ENCODE measurements at places on chromosomes 2 and 18.

- no peak for DNase-seq
Observed at GRCh38 chr2:39411181-39411944, 25.7 kb downstream of the MAP4K3 start.

- no peak for DNase-seq
Observed at GRCh38 chr2:124534028-124534427, 508.9 kb downstream of the CNTNAP5 start.

DNA sequence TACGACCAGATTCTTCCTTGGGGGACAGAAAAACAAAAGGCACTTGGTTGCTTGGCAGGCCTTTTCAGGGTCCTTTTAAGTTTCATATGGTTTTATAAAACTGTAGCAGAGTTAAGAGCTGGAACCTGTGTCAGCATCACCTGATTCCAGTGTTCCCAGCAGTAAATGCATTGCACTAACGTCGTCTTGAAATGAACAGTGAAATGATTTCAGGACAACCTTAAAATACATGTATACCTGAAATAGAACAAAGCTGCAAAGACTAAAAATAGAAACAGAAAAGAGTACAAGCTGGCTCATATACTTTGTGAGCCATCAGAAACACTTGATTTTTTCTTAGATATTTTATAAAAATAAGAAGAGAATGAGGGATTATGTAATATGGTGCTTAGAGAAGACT, 51.9 kb downstream of the ACSL3 start:
- no peak for DNase-seq

- no peak for DNase-seq
Observed at GRCh38 chr2:127146071-127146725, 39.2 kb upstream of the BIN1 start.

DNA sequence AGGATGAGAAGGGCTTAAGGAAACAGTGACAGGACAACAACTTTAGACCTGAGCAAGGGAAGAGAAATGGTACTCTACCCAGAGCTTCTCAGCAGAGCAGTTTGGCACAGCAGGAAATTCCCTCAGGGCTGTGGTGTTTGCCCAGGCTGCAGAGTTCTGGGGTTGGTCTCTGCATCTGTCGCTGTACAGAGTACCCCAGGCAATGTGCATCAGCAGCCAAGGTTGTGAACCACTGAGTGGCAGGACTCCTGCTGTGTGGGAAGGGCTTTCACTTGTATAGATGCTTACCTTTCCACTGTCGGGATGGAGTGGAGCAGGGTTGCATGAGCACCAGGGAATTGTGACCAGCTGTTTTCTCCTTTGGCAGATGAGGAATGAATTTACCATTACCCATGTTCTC, 21.2 kb downstream of the STAMBP start:
- no peak for DNase-seq

- DNase-seq, result peak; percentile 42
Observed at GRCh38 chr2:43221124-43221762, 5.2 kb downstream of the ZFP36L2 start.

- no peak for DNase-seq
Observed at GRCh38 chr2:75431276-75431675, 129.5 kb downstream of the EVA1A start.

DNA sequence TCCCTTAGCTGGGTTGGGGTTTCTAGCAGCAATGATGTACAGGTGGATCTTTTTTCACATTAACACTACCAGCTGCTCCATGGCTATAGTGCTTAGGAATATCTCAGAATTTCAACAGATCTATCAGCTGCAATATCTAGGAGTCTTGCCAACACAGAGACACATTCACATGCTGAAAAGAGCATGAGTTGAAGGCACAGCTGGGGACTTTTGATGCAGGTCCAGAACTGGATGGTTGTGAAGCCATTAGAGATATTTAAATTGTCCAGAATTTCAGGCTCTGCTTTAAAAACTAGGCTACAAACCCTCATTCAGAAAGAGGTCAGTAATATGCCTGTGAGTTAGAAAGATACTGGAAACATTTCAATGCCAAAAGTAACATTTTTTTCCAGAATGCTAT, 122.2 kb upstream of the CCDC195 start:
- no peak for DNase-seq

- DNase-seq, result no peak
Observed at GRCh38 chr2:121818546-121818945, 63.1 kb downstream of the TSN start.

DNA sequence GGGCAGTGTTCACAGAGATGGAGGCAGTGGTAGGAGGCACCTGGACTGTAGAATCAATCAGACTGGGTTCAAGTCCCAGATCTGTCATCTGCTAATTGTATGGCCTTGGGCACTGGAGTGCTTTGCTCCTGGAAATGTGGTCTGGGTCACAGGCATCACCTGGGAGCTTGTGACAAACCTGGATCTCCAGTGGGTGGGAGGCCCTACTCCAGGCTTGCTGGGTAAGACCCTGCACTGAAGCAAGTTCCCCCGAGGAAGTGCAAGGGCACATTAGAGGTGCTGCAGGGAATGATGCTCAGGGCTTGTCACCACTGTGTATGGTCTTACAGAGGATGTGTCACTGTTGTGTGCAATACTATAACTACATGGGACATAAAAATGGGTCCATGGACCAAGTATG, 220.5 kb upstream of the ID2 start:
- DNase-seq, result no peak
